ENCODE measurements at places on chromosomes 4 and X.

DNA sequence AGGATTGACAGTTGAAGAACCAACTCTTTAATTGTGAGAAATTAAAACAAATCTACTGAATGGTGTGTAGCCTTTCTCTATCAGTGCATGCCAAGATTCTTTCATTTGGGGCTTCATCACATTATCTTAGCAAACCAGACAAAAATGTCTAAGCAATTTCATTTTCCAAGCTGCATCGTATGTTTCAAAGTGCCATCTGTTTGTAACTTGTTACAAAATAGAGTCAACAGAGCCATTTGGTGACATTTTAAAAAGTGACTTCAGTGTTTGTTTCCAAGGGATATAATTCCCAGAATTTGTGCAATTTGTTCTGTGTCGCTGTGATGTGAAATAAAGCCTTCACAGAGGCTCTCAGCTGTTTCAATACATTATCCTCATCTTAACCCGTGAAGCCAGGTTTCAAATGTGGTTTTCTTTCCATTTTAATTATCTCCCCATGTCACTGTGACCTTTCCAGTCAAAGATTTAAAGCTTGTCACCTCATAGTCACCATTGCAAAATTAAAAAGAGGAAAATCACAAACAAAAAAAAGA lies 46.0 kb upstream of the C1QTNF7 start:
- DNase-seq = no peak

DNA sequence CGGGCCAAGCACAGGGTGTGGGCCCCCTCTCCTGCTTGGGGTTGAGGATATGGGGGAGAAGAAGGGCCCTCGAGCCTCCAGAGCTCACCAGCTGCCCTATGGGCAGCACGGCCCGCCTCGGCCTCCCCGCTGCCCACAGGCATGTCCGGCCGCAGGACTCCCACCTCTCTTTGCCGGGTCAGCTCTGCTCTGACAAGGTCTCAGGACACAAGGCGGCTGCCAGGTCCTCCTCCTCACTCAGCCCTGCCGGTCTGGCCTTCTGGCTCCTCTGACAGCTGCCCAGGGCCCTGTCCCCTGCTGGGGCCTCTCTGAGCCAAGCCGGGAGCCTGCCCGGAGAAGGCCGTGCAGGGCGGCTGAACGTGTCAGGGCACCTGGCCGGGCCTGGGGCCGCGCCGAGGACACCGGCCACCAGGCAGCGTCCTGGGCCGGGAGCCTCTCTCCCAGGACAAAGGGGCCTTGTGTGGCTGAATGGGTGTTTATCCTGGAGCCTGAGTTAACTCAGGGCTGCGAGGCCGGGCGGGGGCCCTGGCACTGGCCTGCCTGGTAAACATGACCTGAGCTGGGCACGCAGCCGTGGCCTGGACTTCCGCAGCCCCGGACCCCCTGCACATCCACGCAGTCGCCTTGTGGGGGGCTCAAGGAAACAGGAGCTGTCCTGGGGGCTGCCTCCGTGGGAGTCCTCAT lies 25.7 kb downstream of the TACC3 start:
- DNase-seq = no peak

- DNase-seq = no peak
These were observed 127.2 kb upstream of the GPC4 start for GRCh38 chrX:133542476-133542875.

GRCh38 chr4:102552781-102553180 lies 51.6 kb downstream of the NFKB1 start:
- DNase-seq = no peak

GRCh38 chrX:71629467-71629866 lies 11.2 kb upstream of the CXCR3 start:
- DNase-seq = no peak

Measured in AML-193 (cell line).